ENCODE measurements at places on chromosomes 1 and 21.
A peak's percentile ranks its signal among the peaks of the same experiment; 100 is the strongest.

- no peak for DNase-seq
Measured at GRCh38 chr1:204711103-204711946, 25.8 kb upstream of the LRRN2 start.

- no peak for DNase-seq
Measured at GRCh38 chr21:38819719-38820159, 14.0 kb downstream of the ETS2 start.

DNA sequence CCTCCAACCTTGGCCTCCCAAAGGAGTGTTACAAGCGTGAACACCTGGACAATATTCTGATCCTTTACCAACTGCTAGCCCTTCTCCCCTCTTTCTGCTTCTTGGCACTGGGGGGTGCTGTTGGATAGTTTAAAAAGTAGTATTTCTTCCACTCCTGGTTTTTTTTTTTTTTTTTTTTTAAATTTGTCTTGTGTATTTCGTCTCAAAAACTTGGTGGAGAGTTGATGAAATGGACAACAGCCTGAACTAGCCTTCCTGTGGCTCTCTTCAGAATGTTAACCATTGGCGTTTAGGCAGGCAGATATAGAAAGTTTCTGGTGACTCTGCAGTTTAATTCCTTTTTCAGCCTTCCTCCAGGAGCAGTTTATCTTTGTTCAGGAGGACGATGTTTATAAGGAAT is 69.7 kb upstream of the USP24 start:
- DNase-seq = peak; percentile 43

- DNase-seq = no peak
Measured at GRCh38 chr1:94228640-94229375, 8.6 kb downstream of the ARHGAP29 start.

DNA sequence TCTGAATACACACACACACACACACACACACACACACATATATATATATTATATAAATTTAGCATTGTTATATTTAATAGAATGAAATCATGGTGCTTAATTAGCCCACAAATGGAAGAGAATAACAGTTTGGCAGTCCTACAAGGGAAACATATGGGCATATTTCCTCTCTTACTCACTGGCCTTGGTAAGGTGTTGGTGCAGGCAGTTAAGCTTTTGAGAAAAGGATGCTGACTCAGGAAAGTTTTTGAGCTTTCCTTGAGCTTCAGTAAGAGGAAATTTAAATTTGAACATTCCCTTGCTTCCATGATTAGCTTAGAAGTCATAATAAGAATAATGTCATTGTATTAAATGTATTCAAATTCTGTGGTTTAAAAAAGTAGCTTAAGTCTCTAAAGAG is 37.0 kb upstream of the B3GALT5 start:
- DNase-seq = no peak

DNA sequence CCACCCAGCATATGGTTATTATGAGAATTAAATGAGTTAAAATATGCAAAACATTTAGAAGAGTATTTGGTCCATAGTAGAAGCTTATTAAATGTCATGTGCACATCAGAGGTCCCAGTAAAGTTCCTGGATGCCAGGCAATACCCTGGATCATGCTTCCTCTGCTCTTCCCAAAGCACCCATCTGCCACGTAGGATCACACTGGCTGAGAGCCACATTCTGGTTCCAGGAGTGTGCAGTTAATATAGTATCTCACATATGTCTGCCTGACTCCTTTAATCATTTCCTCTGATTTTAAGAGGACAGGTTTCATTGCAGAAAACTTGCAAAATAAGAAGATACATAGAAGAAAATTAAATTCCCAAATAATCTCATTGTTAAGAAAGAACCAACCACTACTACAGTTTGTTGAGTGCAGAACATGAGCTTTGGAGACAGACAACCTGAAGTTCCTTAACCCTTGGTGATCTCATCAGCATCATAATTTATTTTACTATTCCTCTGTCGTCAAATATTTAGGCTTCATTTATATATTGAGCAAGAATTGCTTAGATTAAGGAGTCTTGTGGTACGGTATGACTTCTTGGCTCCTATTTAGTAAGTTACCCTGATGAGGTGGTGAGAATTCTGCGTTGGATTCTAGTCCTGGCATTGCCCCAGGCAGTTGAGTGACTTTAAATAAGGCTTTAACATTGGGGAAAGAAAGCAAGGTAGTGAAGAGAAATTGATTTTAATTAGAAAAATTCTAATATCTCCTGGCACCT is 12.3 kb downstream of the SGIP1 start:
- no peak for DNase-seq

GRCh38 chr1:65189576-65190115 is 41.6 kb downstream of the AK4 start:
- DNase-seq = no peak

- DNase-seq = no peak
Measured at GRCh38 chr1:72936942-72937341, 654.6 kb upstream of the NEGR1 start.

- DNase-seq = peak; percentile 94
Measured at GRCh38 chr1:25675729-25676476, 59.3 kb downstream of the MAN1C1 start.

- DNase-seq = no peak
Measured at GRCh38 chr1:30012455-30013440, 710.6 kb downstream of the MATN1 start.

DNA sequence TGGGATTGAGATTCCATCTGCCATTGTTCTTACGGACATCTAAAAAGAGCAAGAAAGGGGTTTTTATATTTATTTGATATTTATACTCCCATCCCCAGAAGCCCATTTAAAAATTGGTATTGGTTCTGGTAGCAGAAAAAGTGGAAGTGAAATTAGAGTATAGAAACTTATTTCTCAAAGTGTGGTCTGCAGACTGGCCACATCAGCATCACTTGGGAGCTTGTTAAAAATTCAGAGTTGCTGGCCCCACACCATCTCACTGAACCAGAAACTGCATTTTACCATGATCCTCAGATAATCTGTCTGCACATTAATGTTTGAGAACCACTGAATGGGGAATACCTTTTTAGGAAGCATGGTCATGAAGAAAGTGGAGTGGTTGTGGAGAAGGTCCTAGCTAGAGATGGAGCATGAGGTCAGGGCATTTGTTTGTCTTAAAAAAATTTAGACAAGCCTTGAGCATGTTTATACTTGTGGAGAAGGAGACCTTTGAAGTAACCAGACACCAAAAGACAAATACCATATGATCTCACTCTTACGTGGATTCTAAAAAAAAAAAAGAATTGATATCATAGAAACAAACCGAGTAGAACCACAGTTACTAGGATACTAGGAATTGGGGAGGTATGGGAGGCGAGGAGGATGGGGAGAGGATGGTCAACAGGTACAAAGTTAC is 116.3 kb downstream of the ST6GALNAC3 start:
- DNase-seq = no peak

DNA sequence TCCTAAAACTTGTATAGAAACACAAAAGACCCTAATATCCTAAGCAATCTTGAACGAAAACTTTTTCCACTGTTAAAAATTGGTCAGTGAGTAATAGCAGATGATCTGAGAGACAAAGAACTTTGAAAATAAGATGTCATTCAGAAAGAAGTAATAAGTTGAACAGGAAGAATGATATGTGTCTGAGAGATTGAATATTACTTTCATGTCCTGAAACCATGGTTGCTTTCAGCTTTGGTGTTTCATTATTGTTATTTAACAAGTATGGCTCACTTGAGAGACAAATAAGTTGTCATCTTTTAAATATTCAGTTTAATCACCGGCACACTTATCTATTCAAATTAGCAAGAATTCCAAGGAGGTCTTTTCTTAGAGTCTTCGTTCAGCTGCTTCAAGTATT is 11.4 kb downstream of the PRKACB start:
- DNase-seq = no peak

GRCh38 chr1:29973406-29973805 is 737.1 kb downstream of the PTPRU start:
- no peak for DNase-seq

DNA sequence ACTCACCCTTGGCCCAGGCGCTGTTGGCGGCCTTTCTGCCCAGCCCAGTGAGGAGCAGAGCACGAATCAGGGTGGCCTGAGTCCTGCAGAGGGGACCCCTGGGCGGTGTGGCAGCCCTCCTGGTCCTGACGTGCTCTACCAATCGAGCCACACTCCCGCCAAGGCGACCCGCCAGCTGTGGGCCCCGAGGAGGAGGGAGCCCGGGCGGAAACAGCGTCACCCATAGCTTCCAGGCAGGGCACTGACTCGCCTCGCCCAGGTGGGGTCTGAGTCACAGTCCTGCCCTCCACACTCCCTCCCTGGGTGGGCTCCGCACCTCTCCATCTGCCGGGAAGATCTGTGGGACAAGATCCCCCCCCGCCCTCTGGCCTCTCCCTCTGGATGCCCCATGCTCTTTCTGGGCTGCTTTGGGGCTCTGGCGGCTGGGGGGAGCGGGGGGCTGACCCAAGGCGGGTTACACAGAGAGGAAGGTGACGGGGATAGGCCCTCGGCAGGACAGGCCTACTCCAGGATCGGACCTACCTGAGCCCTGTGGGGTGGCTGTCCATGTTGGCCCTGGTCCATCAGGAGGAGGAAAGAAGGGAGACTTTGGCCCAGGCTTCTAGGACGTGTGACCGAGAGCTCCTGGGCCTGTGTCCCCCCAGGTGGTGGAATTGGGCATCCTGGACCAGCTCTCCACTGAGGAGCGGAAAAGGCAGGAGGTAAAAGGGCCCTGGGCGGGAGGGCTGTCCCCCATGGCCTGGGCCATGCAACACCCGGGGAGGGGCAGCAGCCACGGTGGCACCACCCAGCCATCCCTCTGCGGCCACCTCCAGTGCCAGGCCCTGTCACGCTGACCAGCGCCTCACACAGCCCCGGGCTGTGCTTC is 14.0 kb downstream of the ARHGEF16 start:
- peak; percentile 5 for DNase-seq

GRCh38 chr21:27423906-27424595 is 457.2 kb upstream of the ADAMTS5 start:
- no peak for DNase-seq

- DNase-seq = no peak
Measured at GRCh38 chr1:161267321-161267720, 8.8 kb downstream of the PCP4L1 start.

GRCh38 chr1:173330149-173330951 is 123.2 kb upstream of the TNFSF4 start:
- DNase-seq = no peak

DNA sequence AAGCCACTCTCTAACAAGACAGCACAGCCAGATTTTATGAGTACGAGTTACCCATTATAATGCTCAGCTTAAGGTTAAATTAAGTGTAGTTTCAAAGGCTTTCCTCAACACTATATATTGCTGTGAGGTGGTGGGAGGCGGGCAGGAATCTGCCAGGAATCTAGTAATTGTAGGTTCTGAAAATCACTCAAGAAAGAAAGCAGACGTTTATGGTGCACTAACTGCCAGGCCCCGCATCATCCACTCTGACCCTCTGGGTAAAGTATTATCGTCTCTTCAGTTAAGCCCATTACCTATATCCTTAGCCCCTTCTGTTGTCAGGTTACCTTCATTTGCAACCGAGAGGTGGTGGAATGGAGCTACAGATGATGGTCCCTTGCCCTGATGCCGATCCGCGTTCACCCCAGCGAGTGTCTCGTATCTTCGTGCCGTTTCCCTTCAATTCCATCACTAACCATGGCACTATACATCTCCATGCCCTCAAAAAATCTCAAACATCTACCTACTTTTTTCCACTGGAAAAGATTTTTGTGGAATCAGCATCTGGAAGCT is 12.4 kb downstream of the HMGN1 start:
- no peak for DNase-seq

- no peak for DNase-seq
Measured at GRCh38 chr1:224458996-224459395, 24.4 kb upstream of the WDR26 start.

- DNase-seq = no peak
Measured at GRCh38 chr1:205032508-205032907, 10.5 kb upstream of the CNTN2 start.

GRCh38 chr1:173427146-173428054 is 49.7 kb upstream of the PRDX6 start:
- DNase-seq = no peak

DNA sequence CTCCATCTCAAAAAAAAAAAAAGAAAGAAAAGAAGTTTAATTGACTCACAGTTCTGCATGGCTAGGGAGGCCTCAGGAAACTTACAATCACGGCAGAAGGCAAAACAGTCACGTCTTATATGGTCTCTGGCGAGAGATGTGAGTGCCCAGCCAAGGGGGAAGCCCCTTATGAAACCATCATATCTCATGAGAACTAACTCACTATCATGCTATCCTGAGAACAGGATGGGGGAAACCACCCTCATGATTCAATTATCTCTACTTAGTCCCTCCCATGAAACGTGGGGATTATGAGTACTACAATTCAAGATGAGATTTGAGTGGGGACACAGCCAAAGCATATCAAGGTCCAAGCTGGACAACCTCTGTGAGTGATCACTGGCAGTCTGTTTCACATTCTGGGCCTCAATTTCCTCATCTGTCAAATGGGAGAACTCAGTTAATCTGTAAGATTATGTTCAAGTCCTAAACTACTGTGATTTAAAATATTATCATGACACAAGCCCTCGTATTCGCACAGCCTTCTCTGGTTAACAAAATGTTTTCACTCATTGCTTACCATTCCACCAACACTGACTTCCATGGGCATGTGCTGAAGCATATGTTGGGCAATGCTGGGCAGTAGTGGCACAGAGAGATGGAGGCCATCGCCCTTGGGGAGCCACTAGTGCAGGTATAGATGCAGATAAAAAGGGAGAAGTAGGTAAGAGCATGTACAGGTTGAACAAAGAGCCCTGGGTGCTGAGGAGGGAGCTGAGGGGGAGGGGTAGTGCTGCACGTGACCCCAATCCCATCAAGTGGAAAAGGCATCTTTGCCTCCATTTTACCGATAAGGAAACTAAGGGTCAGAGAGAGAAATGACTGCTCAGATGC is 46.2 kb upstream of the SLC2A1 start:
- peak; percentile 11 for DNase-seq

GRCh38 chr1:58045094-58045705 is 501.3 kb downstream of the OMA1 start:
- DNase-seq = no peak

- no peak for DNase-seq
Measured at GRCh38 chr1:247269133-247269532, 13.3 kb downstream of the VN1R5 start.

DNA sequence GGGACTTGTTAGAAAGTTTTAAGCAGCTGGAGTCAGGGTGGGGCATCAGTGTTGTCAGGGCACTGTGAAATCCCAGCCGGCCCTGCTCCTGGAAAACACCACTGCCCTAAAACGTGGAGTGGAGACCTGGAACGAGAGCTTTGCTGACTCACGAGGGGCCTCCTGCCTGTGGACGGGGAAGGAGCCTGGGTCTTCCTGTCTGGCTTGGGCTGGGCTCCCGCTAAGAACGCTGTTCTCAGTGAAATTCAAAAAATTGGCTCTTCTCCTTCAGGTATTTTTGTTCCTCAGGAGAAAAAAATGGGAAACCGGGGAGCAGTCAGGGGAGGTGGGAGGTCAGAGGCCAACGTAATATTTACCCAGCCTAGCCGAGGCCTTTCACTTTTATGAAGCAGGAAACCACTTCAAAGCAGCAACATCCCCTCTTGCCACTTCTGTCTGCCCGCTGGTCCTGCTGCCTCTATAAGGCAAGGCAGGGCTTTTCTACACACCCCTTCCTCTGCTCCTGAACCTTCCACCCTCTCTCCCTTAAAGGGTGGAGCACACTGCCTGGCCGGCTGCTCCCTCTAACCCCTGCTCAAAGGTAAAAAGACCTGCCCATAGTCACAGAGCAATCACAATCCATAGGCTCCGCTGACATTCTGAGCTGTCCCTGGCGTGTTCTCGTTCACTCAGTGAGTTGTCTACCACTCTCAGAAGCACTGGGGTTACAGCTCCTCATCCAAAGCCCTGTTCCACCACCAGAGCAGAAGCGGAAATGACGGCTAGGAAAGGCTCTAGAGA is 8.0 kb downstream of the PLXNA2 start:
- peak; percentile 19 for DNase-seq

Data from activated CD4-positive, alpha-beta T cell treated with anti-CD3 and anti-CD28 coated beads for 36 hours (primary cell).